Suppressor macrophage treated with lipopolysaccharide for 1 hour (primary cell): ENCODE measurements at places on chromosomes 11 and 22.

DNA sequence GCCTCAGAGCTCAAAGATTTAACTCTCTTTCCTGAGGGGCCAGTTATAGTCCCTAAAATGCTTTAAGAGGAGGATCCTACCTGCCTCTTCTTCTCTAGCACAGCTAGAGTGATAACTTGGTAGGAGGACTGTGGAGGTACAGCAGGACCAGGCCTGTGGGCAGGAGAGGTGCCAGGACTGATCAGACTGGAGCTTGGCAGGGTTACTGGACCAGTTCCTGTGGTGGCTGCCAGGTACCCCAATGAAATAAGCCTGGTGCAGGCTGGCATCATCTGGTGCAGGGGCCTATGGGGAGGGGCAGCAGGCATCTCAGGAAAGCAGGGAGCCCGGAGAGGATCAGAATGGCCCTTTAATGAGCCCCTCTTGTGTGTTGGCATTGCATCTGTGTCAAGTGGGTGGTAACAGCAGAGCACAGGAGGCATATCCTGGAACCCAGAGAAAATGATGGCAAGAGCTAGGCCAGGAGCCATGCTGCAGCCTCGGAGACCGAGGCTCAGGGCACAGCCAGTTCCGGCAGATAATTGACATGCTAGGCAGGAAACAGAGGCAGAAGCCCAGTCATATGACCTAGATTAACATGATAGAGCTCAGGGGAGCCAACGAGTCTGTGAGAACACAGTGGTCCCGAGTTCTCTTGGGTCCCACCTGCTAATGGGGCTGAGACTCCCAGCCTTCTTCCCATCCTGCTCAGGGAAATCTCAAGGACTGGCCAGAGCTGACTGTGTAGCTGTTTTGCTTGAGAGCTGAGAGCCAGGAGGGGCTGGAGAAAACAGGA lies 187.5 kb upstream of the ZBED5 start:
- no peak for DNase-seq

DNA sequence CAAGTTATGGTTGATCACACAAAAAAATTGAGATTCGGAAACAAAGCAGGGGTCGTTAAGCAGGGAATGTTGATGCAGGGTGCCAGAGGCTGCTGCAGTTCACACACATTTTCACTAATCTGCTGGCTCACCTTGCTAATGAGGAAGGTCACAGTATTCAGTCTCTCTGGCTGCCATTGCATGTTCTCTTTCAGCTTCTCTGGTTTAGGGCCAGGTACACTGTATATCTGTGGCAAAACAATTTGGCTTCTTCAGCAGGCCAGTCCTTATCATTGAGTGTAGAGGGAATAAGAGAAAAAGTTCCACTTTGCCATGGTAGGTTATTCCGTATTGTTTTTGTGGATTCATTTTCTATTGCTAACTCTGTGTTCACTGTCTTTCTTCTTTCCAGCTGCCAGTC lies 283.7 kb upstream of the ANO3 start:
- DNase-seq: no peak

DNA sequence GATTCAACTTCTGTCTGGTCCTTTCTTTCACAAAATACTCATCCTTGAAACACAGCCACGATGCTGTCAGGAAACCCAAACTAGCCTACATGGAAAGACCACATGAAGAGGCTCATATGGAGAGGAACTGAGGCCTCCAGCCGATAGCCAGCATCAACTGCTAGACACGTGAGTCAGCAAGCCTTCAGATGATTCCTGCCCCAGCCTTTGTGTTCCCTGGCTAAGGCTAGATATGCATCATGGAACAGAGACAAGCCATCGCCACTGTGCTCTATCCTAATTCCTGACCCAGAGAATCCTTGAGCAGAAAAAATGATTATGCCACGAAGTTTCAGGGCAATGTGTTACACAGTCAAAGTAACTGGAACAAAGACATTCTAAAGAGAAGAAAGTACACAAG lies 75.5 kb downstream of the ENTHD1 start:
- peak; percentile 18 for DNase-seq

- DNase-seq: no peak
Observed at GRCh38 chr11:63847363-63847762, 8.5 kb downstream of the MARK2 start.

GRCh38 chr11:5521540-5521939 lies 5.0 kb upstream of the UBQLNL start:
- no peak for DNase-seq

DNA sequence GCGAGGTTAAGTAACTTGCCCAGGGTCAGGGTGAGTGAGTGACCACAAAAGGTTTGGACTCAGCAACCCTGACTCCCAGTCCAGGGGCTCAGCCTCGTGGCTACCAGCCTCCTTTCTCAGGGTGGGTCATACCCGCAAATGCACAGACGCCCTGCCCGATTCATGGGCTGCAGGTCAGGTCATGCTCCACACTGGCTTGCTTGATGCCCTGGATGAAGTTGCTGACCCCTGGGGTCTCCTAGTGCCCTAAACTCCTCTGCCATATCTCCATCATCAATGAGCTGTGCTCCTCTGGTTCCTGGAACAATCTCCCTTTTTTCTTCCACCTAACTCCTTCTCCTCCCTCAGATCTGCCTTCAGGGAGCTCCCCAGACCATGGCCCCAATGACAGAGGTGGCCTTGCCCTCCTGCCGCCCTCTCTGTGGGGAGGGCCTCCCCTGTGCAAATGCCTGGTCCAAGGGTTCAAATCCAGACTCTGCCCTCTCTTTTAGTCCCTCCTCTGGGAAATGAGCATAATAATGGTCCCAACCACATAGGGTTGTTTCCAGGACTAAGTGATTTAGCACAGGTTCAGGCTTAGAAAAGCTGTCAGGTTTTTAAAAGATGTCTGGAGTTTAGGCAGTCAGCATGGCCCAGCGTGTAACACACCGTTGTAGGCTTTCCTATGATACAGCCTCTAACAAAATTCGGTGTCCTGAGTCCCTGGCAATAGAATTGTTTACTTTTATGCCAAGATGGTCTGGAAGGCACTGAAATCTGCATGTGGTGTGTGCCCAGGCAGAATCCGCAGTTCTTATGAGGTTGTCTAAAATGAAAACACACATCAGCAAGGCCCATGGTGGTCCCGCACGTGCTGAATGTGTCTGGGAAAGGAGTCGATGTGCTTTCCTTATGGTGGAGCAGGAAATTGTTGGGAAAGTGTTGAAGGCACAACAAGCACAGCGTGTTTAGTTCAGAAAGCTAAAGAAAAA lies 63.6 kb downstream of the CD82 start:
- no peak for DNase-seq

GRCh38 chr22:40928657-40929056 lies 22.5 kb upstream of the RBX1 start:
- no peak for DNase-seq

- peak; percentile 24 for DNase-seq
Observed at GRCh38 chr11:61541598-61541997, 33.0 kb downstream of the LRRC10B start.

DNA sequence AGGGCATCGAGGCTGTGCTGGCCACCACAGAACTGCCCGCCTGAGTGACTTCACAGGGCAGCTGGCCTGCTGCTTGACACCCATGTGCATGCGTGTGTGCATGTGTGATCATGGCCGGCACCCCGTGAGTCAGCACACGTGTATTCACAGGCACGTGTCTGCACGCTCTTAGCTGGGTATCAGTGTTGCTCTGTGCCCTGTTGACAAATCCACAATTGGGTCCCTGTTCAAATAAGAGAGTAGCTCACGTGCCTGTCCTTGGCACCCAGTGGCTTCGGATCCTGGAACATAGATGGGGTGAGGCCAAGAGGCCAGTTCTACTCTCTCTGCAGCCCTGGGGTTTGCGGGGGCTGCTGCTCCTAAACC lies 14.0 kb downstream of the B3GAT1 start:
- no peak for DNase-seq

- no peak for DNase-seq
Observed at GRCh38 chr22:24187731-24188644, 6.7 kb downstream of the SUSD2 start.
